ENCODE measurements at places on chromosomes 13 and 19. TPM values are rescaled to one million over a fixed set of nuclear protein-coding genes. Genes with fewer than 3 reads are reported as not detected.

Gene CYP4F11
- total RNA-seq: 97.0 TPM

DNA sequence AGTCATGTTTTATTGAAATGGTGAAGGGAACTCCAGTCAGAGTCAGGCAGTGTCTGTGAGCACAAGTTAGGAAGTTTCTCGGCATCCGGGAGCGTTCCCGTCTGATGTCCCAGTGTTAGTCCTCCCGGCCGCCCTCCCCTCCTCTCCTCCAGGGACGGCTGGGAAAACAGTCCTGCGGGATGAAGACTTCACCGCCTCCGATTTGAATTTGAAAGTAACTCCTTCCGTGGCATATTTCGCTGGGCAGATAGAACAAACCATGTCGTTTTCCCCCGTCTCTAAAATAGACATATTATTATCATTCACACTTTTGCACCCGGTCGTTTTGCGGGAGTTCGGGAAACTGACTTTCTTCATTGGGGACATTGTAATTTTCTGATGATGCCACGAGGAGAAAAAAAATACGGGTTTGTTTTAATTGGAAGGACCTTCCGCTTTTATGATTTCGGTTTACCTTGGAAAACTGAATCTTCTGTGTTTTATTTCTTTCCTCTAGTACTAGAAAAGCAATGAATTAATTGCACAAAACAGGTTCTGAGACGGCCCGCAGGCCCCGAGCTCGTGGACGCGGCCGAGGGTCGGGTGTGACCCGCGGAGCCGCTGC, 76.6 kb downstream of the ZIC5 start:
- DNase-seq: no peak

Gene SAFB
- total RNA-seq: 48.6 TPM

GRCh38 chr13:91762957-91763356, 364.5 kb downstream of the GPC5 start:
- no peak for DNase-seq

- DNase-seq: no peak
Measured at GRCh38 chr19:29400917-29401711, 124.7 kb upstream of the VSTM2B start.
